ENCODE measurements at places on chromosomes 6 and 20.

- no peak for DNase-seq
These were observed 10.7 kb downstream of the ANGPT4 start for GRCh38 chr20:905396-905961.

DNA sequence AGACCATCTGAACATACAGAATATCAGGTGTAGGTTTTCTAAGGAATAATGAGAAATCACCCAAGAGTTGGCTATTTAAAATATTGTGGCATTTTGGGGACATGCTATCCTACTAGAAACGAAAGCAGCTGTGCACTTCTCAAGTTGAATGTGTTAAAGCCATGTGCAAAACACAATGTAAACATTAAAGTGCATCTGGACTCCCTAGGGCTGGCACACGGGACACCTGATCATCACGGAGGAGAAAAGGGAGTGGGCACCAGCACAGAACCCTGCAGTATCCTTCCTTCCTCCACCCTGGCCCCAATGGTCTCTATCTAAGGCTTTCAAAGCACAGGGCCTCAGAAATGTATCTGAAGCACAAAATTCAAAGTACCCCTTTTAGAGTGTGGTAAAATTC lies 94.3 kb downstream of the INSM1 start:
- no peak for DNase-seq

DNA sequence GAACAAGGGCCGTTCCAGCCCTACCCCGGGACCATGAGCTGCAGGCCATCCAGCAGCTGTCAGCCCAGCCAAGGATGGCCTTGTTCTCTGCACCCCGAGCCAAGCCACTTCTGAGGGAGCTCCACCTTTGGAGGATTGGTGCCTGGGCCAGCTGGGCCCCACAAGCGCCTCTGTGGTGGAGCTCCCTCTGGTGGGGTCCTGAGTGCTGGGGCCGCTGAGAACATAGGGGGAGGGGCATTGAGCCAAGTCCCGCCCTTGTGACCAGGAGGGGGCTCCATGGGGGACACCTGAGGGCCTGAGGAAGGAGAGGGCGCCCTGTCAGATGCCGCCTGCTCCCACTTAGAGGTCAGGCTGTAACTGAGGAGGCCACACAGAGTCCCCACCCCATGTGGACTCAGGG lies 43.2 kb downstream of the YTHDF1 start:
- no peak for DNase-seq

DNA sequence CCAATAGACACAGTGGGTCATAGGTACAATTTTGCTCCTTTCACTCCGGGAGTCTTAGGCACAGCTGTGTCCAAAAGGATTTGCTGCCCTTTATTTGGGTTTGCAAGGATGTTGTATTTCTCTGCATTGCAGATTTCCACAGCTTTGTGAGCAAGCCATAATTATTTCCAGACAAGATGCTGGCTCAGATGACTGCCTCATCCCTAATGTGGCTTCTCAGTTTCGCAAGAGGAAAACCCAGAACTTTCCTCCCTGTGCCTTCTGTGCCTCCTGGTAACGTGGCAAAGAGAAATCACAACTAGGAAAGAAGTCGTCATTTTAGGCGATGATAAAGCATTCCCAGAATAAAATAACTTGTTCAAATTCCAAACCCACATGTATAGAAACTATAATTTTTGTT lies 33.7 kb downstream of the FAM50B start:
- DNase-seq = no peak

DNA sequence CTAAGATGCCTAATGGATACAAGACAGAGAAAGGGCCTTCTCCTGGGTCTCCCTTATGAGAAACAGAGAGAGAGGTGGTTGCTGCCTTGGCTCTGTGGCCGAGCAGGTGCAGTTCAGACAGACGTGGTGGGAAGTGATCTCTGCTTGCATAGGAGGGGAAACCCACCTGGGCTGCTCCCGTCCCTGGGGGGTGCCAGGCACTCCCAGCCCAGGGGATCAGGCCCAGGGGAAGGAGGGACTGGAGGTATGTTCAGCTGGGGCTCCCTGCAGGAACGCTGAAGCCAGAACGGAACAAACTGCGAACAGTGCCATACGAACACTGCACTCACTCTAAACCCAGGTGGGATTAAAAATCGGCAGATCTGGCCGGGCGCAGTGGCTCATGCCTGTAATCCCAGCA lies 35.7 kb upstream of the OVOL2 start:
- DNase-seq = no peak

Measured in NCI-H2081 treated with DMSO at 0.1 percent for 48 hours (cell line).